ENCODE measurements at places on chromosomes 12 and 14. TPM values are rescaled to one million over a fixed set of nuclear protein-coding genes. Genes with fewer than 3 reads are reported as not detected.
A peak's percentile ranks its signal among the peaks of the same experiment; 100 is the strongest.

DNA sequence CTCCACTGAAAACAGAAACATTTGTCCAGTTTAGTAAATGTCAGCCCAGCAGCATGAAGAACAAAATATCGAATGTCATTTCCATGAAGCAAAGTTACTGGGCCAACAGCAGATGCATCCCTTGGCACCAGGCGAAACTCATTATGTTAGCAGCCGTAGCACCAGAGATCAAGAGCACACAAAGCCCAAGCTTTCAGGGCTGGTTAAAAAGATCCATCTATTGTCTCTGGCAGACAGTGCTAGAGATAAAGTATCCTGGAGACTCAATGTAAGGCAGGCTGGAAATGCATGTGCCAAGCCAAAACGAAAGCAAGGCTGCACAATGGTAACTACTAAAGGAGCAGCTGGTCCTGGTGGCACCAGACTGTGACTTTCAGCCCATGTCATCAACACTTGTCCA lies 120.3 kb upstream of the PLEKHG7 start:
- no peaks in the 10 kb centered on the region for H3K27me3 ChIP-seq
- H3K4me3 ChIP-seq = no peak overlapping the region
- no peak overlapping the region for H3K27ac ChIP-seq
- no peak for DNase-seq

DNA sequence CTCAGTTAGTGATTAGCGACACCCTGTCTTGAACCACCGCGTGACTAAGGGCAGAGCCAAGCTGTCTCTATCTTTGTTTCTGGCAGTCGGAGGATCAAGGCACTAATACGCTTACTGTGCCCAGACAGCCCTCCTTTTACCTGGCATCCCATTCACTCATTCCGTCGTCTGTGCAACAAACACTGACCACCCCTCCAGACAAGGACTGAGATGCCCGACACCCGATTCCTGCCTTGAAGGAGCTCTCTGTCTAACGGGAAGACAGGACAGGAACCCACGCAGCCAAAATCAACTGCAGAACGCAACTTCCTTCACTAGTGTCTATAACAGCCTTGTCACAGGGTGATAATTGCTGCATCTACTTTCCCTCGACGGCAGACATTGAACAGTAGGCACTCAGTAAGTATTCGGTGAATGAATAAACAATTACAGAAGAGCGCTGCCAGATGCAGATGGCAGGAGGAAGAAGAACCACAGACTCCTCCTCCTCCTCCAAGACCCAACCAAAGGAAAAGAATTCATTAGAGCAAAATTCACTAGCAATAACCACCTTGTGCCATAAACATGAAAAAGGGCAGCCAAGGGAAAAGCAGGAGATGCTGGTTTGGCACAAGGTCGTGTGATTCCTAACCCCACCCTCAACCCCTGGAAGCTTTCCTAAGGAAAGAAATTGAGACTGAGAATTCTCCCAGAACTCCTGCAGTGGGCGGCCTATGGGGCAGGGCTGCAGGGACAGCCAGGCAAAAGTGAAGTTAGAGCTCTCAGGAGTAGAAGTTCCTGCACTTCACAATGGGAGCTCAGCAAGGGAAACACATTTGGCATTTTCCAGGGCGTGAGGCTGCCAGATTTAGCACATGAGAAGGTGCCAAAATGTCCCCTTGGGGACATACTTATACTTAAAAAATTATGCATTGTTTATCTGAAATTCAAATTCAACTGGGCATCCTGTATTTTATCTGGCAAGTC lies 186.6 kb upstream of the DIO3 start:
- H3K4me3 ChIP-seq = no peak overlapping the region
- H3K4me1 ChIP-seq = no peaks in the 10 kb centered on the region
- H3K27ac ChIP-seq = no peak overlapping the region
- no peaks in the 10 kb centered on the region for H3K36me3 ChIP-seq

GRCh38 chr14:100314724-100315123 lies 8.4 kb upstream of the SLC25A47 start:
- no peaks in the 10 kb centered on the region for H3K4me1 ChIP-seq
- H3K4me3 ChIP-seq = no peak overlapping the region
- no peaks in the 10 kb centered on the region for H3K27me3 ChIP-seq

DNA sequence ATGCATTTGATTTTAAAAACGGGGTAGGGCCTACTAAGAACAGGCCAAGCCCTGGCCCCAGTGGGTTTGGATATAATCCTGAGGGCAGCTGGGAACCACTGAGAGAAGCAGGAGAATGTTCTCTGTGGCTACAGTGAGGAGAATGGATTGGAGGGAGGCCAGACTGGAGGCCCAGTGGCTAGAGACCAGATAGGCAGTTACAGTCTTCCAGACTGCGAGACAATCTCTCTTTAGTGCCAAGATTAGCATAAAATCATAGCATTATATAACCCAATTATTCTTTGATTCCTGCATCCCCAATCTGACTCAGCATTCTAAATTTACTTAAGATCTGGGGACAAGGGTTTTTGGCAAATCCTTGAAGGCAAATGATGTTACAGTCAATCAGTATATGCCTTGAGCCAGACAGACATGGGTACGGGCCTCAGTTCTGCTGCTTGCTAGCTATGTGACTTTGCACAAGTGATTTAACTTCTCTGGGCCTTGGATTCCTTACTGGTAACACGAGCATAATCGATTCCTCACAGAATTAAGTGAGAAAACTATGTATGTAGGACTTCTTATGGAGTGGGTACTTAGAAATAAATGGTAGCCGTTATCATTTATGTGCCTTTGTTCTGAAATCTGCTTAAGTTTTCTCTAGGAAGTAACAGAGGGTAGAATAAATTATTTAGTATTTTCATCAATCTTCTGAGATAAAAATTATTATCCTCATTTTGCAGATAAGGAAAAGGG lies 18.3 kb downstream of the NINJ2 start:
- H3K36me3 ChIP-seq = no peaks in the 10 kb centered on the region
- DNase-seq = no peak
- no peaks in the 10 kb centered on the region for H3K27me3 ChIP-seq
- no peaks in the 10 kb centered on the region for H3K4me1 ChIP-seq
- no peak overlapping the region for H3K4me3 ChIP-seq

DNA sequence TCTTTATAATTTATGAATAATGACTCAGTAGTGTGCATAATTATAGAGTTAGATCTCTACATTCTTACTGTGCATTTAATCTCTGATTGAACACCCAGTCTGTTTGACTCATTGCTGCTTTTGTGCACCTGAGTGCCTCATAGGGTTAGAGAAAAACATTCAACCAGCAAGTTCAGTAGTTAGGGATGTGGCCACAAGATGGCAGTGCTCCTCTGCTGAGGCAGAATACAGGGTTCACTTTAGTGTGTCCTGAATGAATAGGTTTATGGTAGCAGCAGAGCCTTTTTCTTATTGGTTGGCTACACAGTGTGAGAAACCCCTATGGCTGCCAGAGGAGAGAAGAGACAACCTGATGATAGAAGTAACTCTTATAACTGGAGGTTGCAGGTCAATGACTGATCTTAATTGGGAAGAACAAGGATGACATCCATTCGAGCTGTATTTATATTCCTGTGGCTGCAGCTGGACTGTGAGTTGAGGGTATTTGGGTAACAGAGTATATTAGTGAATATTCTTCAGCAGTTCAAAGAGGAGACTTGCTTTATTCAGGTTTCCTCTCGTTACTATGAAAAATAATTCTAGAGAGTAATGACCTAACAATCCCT lies 194.9 kb upstream of the OR4E1 start:
- no peak overlapping the region for H3K4me3 ChIP-seq
- H3K27ac ChIP-seq = no peak overlapping the region
- peak; percentile 81 for DNase-seq
- no peaks in the 10 kb centered on the region for H3K27me3 ChIP-seq

DNA sequence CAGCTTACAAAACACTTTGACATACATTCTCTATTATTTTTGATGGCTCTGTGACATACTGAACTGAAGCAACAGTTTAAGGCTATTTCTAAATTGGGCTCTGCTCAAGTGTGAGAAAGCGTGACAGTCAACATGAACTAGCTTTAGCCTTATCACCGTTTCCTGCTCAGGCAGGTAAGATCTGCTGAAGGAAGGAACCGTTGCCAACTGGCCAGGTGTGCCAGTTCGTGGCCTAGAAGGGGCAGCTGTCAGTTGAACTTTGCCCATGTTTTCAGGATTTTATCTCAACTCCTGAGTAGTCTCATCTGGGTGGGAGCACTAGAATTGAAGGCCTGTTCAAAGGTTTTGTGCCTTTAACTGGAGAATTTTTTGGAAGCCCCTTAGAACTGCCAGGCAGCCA lies 79.5 kb downstream of the ETV6 start:
- H3K27ac ChIP-seq = no peak overlapping the region
- H3K4me1 ChIP-seq = peaks cover 3% of the 10 kb centered on the region
- no peaks in the 10 kb centered on the region for H3K27me3 ChIP-seq
- H3K4me3 ChIP-seq = no peak overlapping the region

- no peaks in the 10 kb centered on the region for H3K36me3 ChIP-seq
- H3K4me1 ChIP-seq = no peaks in the 10 kb centered on the region
- no peak overlapping the region for H3K27ac ChIP-seq
- no peak overlapping the region for H3K4me3 ChIP-seq
Measured at GRCh38 chr12:39622306-39622705, 2.7 kb upstream of the ABCD2 start.

DNA sequence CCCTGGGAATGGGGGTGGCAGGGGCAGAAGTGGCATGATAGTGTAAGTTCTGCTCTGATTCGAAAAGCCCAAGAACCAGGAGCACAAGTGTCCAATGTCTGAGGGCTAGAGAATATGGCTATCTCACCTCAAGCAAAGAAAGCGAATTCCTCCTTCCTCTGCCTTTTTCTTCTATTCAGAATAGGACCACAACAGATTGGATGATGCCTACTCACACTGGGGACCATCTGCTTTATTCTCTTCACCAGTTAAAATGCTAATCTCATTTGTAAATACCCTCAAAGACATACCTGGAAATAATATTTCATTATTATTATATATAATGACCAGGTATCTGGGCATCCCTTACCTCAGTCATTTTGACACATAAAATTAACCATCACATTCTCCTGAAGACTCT lies 808.7 kb downstream of the NRXN3 start:
- H3K4me3 ChIP-seq = no peak overlapping the region
- no peaks in the 10 kb centered on the region for H3K4me1 ChIP-seq
- no peak overlapping the region for H3K27ac ChIP-seq
- H3K27me3 ChIP-seq = no peaks in the 10 kb centered on the region
- DNase-seq = no peak
- H3K36me3 ChIP-seq = no peaks in the 10 kb centered on the region

GRCh38 chr12:101928556-101928955 lies 51.2 kb downstream of the DRAM1 start:
- H3K36me3 ChIP-seq = no peaks in the 10 kb centered on the region
- H3K4me1 ChIP-seq = no peaks in the 10 kb centered on the region
- H3K27ac ChIP-seq = no peak overlapping the region
- H3K27me3 ChIP-seq = no peaks in the 10 kb centered on the region

DNA sequence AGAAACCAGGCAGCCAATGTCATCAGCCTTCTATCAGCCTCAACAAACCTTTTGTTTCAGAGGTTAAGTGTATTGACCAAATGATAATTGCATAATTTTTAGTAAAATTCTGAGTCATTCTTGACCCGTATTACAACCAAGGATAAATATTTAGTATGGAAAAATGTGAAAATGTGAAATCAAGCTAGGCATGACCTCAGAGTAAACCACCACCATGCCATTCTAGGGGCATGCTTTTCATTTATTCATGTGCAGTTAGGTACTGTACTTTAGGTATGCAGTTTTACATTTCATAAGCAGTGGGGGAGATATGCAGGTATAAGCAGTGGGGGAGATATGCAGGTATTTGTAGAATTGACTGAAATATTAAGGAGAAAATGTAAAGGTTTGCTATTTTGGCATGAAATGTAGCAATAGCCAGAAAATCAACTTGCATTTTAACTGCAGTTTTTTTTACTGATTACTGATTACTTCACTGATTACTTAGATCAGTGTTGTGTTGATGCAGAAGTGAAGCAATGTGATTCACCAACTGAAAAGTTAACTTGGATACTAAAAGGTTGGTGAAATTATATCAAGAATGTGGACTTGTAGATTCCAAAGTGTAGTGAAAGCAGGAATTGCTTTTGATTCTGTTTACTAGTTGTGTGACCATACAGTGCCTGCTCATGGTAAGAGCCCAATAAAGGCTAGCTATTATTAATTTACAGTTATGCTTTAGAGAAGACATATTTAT lies 184.2 kb downstream of the ESR2 start:
- no peak for DNase-seq
- H3K27ac ChIP-seq = no peak overlapping the region
- H3K4me1 ChIP-seq = peaks cover 2% of the 10 kb centered on the region
- no peak overlapping the region for H3K4me3 ChIP-seq

- H3K4me1 ChIP-seq = no peaks in the 10 kb centered on the region
- H3K27me3 ChIP-seq = no peaks in the 10 kb centered on the region
- H3K4me3 ChIP-seq = no peak overlapping the region
- peaks cover 14% of the 10 kb centered on the region for H3K36me3 ChIP-seq
- H3K27ac ChIP-seq = no peak overlapping the region
Measured at GRCh38 chr14:93073358-93073707, 42.4 kb downstream of the ITPK1 start.

The DHRS1 gene
- total RNA-seq = 18.2 TPM

The KRT79 gene
- not detected for total RNA-seq

The OTX2 gene
- 193 TPM for total RNA-seq

The SSTR1 gene
- total RNA-seq = 0.90 TPM

The OR4E2 gene
- not detected for total RNA-seq

The TMEM233 gene
- total RNA-seq = not detected

The TSHR gene
- not detected for total RNA-seq
